ENCODE measurements at places on chromosomes 12 and 14.

GRCh38 chr12:90959538-90960139, 4.7 kb upstream of the CCER1 start:
- DNase-seq: no peak

GRCh38 chr12:38328306-38328895, 11.8 kb downstream of the ALG10B start:
- DNase-seq: no peak

DNA sequence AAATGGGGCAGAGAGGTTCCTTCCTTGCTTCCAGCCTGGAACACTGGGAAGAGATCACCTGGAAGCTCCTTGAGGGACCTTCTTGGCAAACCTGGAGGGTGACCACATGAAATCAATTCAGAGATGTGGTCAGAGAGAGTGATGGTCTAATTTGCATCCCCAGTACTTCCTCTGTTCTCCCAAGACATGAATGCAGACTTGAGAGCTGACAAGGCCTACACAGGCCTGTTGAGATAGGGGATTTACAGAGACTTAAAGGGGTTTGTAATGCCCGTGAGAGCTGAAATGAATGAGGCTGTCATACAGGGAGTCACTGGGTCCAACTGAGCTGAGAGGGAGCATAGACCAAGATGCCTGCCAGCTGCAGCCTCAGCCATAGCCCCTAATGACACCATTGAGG, 45.1 kb downstream of the TMX1 start:
- DNase-seq: no peak

- DNase-seq: no peak
These were observed 12.5 kb downstream of the CIT start for GRCh38 chr12:119864591-119864990.

GRCh38 chr12:123723765-123724164, 11.6 kb downstream of the ATP6V0A2 start:
- no peak for DNase-seq

Data from stimulated activated CD8-positive, alpha-beta memory T cell treated with anti-CD3 and anti-CD28 coated beads, Interleukin-7, amount 100 ng/mL, for 1 hour (primary cell).